ENCODE measurements at places on chromosomes 5 and 9. TPM values are rescaled to one million over a fixed set of nuclear protein-coding genes. Genes with fewer than 3 reads are reported as not detected.

The CD74 gene
- 280 TPM for polyA plus RNA-seq

The PCDHGB6 gene
- polyA plus RNA-seq: 7.0 TPM

The TJP2 gene
- 47.7 TPM for polyA plus RNA-seq

The KCNMB1 gene
- polyA plus RNA-seq: 3.5 TPM

The ACSL6 gene
- polyA plus RNA-seq: 0.17 TPM

The SPINK1 gene
- polyA plus RNA-seq: not detected

The LCN15 gene
- not detected for polyA plus RNA-seq

The FGFR4 gene
- 2.7 TPM for polyA plus RNA-seq

The GABRP gene
- 0.17 TPM for polyA plus RNA-seq

The DND1 gene
- polyA plus RNA-seq: 0.98 TPM

The TXNDC8 gene
- polyA plus RNA-seq: not detected

The BRIX1 gene
- 26.9 TPM for polyA plus RNA-seq

The NTNG2 gene
- polyA plus RNA-seq: 0.39 TPM

The C5orf52 gene
- not detected for polyA plus RNA-seq

The PAEP gene
- polyA plus RNA-seq: 0.57 TPM

The SCGB3A1 gene
- polyA plus RNA-seq: 2.7 TPM

The PTGS1 gene
- 0.90 TPM for polyA plus RNA-seq

The AQP7 gene
- 3.2 TPM for polyA plus RNA-seq

The PDE6A gene
- polyA plus RNA-seq: 0.25 TPM

The SLC46A2 gene
- polyA plus RNA-seq: 0.04 TPM

The GPX8 gene
- 25.5 TPM for polyA plus RNA-seq

The ATP10B gene
- polyA plus RNA-seq: 0.02 TPM

The ZDHHC11 gene
- 2.1 TPM for polyA plus RNA-seq

The ZNF879 gene
- polyA plus RNA-seq: 3.1 TPM

The PFN3 gene
- polyA plus RNA-seq: not detected

The CDX1 gene
- 0.44 TPM for polyA plus RNA-seq

The XPA gene
- 20.4 TPM for polyA plus RNA-seq

The PLAA gene
- polyA plus RNA-seq: 27.2 TPM

The FREM1 gene
- 0.79 TPM for polyA plus RNA-seq

The NKD2 gene
- polyA plus RNA-seq: 0.80 TPM

The CCDC171 gene
- polyA plus RNA-seq: 2.6 TPM

The DOLK gene
- 12.0 TPM for polyA plus RNA-seq

The LMNB1 gene
- polyA plus RNA-seq: 4.3 TPM

The ARL14EPL gene
- polyA plus RNA-seq: 0.88 TPM

The SHROOM1 gene
- polyA plus RNA-seq: 5.9 TPM

The OLFM1 gene
- 22.3 TPM for polyA plus RNA-seq

The C6 gene
- 7.4 TPM for polyA plus RNA-seq

The PLAC8L1 gene
- not detected for polyA plus RNA-seq

The CDKN2B gene
- polyA plus RNA-seq: 0.63 TPM

The ARSI gene
- 0.63 TPM for polyA plus RNA-seq

Data from ovary (tissue), 10 donors.